ENCODE measurements at places on chromosomes 5 and 9. TPM values are rescaled to one million over a fixed set of nuclear protein-coding genes. Genes with fewer than 3 reads are reported as not detected.

NUTM2F gene
- total RNA-seq: not detected

OGN gene
- not detected for total RNA-seq

PCDHA9 gene
- not detected for total RNA-seq

CRB2 gene
- not detected for total RNA-seq

C9 gene
- not detected for total RNA-seq

KIF4B gene
- total RNA-seq: 0.07 TPM

TOR1A gene
- total RNA-seq: 52.5 TPM

REEP2 gene
- total RNA-seq: 11.1 TPM

GRCh38 chr5:180116077-180116999, 44.8 kb upstream of the RNF130 start:
- H3K4me3 ChIP-seq: no peak overlapping the region
- no peaks in the 10 kb centered on the region for H3K27me3 ChIP-seq
- H3K4me1 ChIP-seq: no peaks in the 10 kb centered on the region
- no peak for DNase-seq

DNA sequence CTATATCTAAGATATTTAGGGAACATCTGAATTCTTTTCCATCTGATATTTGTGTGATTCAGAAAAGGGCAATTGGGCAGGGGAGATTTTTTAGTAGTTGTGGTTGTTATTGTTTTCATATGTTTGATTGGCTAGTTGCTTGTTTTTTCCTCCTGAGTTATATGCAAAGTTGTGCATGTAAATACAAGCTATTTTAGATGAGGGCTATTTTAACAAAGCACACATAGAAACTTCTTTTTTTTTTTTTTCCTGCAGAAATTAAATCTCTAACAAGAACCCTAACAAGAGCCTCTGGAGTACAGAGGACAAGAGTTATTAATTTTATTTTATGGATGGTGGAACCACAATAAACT, 559.1 kb downstream of the CETN3 start:
- no peak for DNase-seq
- no peaks in the 10 kb centered on the region for H3K4me1 ChIP-seq
- H3K27me3 ChIP-seq: no peaks in the 10 kb centered on the region
- no peaks in the 10 kb centered on the region for H3K36me3 ChIP-seq

DNA sequence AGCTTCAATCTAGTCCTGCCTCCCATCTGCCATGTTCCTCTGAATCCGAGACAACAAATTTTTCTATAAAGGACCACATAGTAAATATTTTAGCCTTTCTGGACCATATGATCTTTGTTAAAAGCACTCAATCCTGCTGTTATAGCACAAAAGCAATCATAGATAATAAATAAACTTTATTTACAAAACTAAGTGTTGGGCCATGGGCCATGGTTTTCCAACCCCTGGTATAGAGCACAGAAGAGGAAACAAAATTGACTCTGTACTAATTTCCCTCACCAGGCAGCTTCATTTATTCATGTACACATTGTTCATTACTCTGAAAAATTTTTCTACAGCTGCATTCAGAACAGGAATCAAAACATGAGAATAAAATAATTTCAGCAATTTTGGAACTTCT, 288.9 kb downstream of the AGTPBP1 start:
- no peaks in the 10 kb centered on the region for H3K4me1 ChIP-seq
- no peaks in the 10 kb centered on the region for H3K36me3 ChIP-seq
- no peak overlapping the region for H3K27ac ChIP-seq
- no peak overlapping the region for H3K4me3 ChIP-seq

Data from activated T-helper 2 cell treated with anti-CD3 and anti-CD28 coated beads, Interferon-gamma antibody, Interleukin-2, Interleukin-4, amounts not matched to agents 10 μg/mL and 5 μg/mL and 100 μg/mL, durations not matched to agents 14 hours and 24 hours and 36 hours (primary cell).